ENCODE measurements at places on chromosomes 3 and 15. TPM values are rescaled to one million over a fixed set of nuclear protein-coding genes. Genes with fewer than 3 reads are reported as not detected.

Gene MUC20
- total RNA-seq, result 0.46 TPM

DNA sequence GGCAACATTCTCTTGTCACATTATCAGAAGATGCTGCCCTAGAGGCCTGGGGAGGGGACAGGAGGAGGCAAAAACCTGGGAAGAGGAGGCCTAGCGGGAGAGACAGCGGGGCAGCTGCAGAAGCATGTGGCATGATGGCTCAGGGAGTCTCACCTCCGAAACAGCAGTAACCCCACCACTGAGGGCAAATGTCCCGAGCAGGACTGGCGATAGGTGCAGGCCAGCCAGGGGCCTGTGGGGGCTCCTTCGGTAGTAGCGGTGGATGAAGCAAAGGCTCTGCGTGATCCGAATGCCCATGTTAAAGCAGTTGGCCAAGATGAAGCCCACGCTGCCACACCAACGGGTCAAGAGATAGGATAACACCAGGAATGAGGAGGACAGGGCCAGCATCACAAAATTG lies 38.0 kb downstream of the RFT1 start:
- DNase-seq, result no peak

- DNase-seq, result no peak
These were observed 79.0 kb downstream of the EPHA3 start for GRCh38 chr3:89186456-89186855.

DNA sequence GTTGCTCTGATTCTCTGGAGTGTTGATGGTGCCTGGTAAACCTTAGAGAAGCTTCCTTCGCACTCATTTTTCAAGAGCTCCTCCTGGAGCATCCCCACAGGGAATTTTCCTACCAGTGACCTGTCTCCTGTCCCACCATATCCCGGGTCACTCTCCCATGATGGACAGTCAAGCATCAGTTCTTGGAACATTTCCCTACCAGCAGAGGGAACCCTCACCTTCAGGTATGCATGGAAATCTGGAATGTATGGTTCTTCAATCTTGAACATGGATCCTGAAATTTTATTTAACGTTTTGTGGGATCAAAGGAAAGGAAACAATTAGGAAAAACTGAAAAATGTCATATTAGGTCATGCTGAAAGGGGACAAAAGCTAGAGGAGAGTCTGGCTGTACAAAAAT lies 153.8 kb downstream of the SPATA16 start:
- DNase-seq, result no peak

GRCh38 chr15:87528873-87529272 lies 727.7 kb downstream of the NTRK3 start:
- DNase-seq, result no peak

Gene SPSB4
- total RNA-seq, result not detected

DNA sequence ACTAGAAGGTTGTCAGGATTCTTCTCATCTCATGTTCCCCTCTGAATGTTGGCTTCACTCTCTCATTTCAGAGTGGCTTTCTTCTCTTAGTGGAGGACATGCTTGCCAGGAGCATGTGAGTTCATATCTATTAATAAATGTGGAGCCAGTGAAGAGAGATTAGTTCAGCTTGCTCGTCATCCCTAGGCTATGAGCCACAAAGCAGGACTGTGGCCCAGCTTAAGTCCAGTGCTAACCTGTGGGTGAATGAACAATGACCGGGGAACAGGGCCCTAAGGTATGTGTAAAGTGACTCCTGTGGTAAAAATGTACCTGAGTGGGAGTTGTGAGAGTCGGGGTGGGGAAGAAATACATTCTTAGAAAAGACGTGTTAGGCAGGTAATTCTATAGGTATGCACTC lies 96.9 kb upstream of the TBL1XR1 start:
- no peak for DNase-seq

DNA sequence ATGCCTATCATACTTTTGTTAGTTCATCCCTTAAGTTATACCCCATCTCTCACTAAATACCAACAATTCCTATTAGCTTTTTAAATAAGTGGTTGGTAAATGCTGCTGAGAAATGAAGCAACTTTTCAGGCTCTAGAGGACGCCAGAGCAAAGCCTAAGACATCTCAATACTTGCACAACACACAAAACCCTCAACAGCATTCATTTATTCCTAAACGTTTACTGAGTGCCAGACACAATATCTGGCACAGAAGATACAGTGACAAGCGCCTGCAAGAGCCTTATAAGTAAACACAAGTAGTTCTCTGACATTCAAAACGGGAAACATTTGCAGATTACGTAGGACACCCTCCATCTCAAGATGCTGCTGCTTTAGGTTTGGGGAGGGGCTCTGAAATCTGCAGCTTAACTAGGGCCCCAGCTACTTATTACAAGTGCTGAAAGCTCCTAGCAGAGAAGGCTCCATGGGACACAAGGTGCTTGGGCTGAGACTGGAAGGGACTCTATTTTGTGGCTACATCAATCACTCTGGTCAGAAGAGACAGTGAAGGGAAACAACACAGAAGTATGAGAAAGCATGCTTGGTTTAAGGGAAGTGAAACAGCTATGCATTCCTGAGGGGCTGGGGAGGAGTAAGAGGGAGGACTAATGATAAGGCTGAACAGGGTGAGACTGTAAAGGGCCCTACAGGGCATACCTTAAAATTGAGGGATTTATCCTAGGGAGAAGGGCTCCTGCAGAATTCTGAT lies 311.3 kb downstream of the PLCL2 start:
- DNase-seq, result peak; percentile 83

DNA sequence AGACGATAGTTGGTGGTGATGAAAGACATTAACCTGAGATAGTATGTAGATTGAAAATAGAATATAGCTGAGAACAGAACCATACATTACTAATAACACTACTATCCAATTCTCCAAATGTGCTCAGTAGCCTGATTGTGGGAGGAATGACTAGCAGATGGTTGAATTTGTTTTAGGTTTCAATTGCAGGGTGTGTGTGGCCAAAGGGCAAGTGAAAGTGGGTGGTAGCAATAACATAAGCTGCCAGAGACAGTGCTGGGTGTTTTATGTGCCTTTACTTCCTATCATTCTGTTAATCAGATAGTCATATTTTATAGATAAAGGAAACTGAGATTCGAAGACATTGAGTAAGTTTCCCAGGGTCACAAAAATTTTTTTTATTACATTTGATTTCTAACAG lies 249.5 kb upstream of the ARL6 start:
- no peak for DNase-seq

Gene APOD
- total RNA-seq, result not detected

- no peak for DNase-seq
These were observed 326.1 kb downstream of the LPP start for GRCh38 chr3:188480011-188480410.

GRCh38 chr3:127900536-127900935 lies 14.5 kb upstream of the KBTBD12 start:
- no peak for DNase-seq

Gene COLQ
- total RNA-seq, result 0.72 TPM

GRCh38 chr3:134652886-134653630 lies 2.2 kb upstream of the KY start:
- no peak for DNase-seq

GRCh38 chr3:157323360-157323759 lies 113.3 kb upstream of the PTX3 start:
- no peak for DNase-seq

DNA sequence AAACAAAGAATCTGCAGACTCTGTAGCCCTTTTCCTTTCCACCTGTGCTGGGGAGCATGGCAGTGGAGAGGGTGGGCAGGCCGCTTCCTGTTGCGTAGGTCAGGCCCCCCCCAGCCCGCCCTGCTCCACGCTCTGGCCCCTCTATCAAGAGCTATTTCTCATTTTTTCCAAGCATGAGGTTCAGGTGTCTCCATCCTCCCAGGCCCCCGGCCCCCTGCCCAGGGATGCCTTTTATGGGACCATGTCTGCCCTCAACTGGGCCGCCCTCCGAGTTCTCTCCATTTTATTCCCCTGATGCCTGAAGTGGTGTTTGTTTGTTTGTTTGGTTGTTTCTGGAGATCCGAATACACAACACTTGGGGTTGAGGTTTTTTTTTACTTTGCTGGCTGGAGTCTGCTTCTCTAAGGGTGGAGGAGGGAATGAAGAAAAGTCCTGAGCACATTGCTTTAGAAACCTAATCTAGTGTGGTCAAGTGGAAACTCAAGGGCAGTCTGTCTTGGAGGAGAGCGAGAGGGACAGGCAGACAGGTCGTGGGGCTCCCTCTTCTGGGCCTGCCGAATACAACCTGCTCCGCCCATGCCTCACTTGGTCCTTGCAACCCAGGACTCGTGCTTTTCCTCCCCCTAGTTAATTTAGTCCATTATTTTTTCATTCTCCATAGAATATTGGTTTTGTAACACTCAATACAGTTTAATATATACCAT lies 176.5 kb upstream of the LYSMD4 start:
- no peak for DNase-seq

- no peak for DNase-seq
These were observed 713.9 kb upstream of the GBE1 start for GRCh38 chr3:82475306-82475705.

Gene SKOR1
- 0.36 TPM for total RNA-seq

Gene AHSG
- 1.2 TPM for total RNA-seq

DNA sequence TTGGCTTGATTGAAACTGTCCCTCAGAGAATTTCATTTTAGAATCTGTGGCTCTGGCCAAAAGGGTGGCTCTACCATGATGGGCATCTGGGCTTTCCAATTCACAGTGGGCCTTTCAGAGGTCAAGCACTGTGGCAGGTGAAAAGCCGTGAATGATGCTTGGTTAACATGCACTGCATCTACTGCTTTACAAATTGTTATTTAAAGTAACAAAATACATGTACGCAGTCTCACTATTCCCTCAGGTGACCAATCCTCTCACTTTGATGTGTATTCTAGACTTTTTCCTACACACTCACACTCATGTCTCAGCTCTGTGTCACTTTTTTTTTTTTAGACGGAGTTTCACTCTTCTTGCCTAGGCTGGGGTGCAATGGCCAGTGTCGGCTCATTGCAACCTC lies 70.5 kb downstream of the MGLL start:
- DNase-seq, result no peak

DNA sequence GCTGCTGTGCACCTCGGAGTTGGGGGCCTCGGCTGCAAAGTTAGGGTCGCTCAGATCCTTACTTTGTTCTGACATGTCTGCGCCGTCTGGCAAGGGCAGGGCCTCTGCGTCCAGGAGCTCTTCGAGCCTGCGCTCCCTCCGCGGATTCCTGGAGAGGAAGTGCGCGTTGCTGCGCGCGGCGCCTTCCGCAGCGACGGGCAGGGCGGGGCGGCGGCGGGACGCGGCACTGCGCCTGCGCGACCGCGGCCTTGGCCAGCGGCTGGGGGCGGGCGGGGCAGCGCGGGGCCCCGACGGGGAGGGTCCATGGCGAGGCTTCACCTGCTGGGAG lies at the start of gene NDN:
Gene NDN, minus strand, starts transcription at position 163 of the 328 bp plus-strand sequence. Its CDS starts 88 bp downstream, at position 75.
- DNase-seq, result no peak

Gene WHAMM
- total RNA-seq, result 4.2 TPM

- DNase-seq, result no peak
These were observed 809 bp downstream of the CRTAP start for GRCh38 chr3:33114622-33115023.

- no peak for DNase-seq
These were observed 43.7 kb downstream of the ANKRD28 start for GRCh38 chr3:15754047-15754446.

DNA sequence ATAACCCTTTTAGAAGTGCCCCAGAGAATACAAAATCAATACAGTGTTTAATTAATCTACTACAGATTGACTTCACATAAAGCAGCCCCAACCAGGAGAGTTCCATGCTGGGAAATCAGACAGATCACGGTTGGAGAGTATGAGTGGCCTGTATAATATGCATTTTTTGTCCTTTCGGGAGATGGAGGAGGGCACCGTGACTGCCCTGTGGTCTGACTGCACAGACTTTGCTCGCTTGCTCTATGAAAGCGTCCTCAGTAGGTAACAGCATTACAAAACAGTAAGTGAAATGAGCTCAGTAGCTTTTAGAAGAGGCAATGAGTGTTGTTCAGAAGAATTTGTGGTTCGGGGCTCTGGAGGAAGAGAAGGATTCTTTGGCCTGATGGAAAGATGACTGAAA lies 34.2 kb upstream of the SKIL start:
- no peak for DNase-seq

Measured in GM12878 (cell line).